ENCODE measurements at places on chromosomes 1 and 21. TPM values are rescaled to one million over a fixed set of nuclear protein-coding genes. Genes with fewer than 3 reads are reported as not detected.

The SEC16B gene
- 6.3 TPM for polyA plus RNA-seq

The NR5A2 gene
- 1.7 TPM for polyA plus RNA-seq

The ZNHIT6 gene
- polyA plus RNA-seq: 17.2 TPM

The CRP gene
- not detected for polyA plus RNA-seq

The CSMD2 gene
- 0.65 TPM for polyA plus RNA-seq

The SYCP1 gene
- not detected for polyA plus RNA-seq

The NHLH2 gene
- polyA plus RNA-seq: not detected

The CYP4X1 gene
- polyA plus RNA-seq: 3.7 TPM

The VASH2 gene
- 41.0 TPM for polyA plus RNA-seq

The RGS4 gene
- polyA plus RNA-seq: 0.85 TPM

The MAP1LC3C gene
- 13.8 TPM for polyA plus RNA-seq

The PALMD gene
- polyA plus RNA-seq: 107 TPM

The ANGPTL1 gene
- polyA plus RNA-seq: 63.0 TPM

The LEFTY1 gene
- polyA plus RNA-seq: 0.57 TPM

The HOOK1 gene
- polyA plus RNA-seq: 2.7 TPM

The RALGPS2 gene
- polyA plus RNA-seq: 39.6 TPM

The AURKAIP1 gene
- polyA plus RNA-seq: 69.3 TPM

The TMEM200B gene
- polyA plus RNA-seq: 5.9 TPM

The C1orf56 gene
- polyA plus RNA-seq: 6.5 TPM

The CELA2A gene
- polyA plus RNA-seq: 0.35 TPM

The RAB13 gene
- polyA plus RNA-seq: 70.3 TPM

The MED8 gene
- 20.0 TPM for polyA plus RNA-seq

The AMY2A gene
- polyA plus RNA-seq: not detected

The DEGS1 gene
- polyA plus RNA-seq: 32.8 TPM

The FAM110D gene
- 0.76 TPM for polyA plus RNA-seq

The RUNX3 gene
- polyA plus RNA-seq: 0.43 TPM

The GBP7 gene
- polyA plus RNA-seq: not detected

The RNF186 gene
- polyA plus RNA-seq: 0.20 TPM

The IFI6 gene
- polyA plus RNA-seq: 70.6 TPM

The CHIA gene
- not detected for polyA plus RNA-seq

The DSCAM gene
- polyA plus RNA-seq: 1.2 TPM

The RAVER2 gene
- 23.2 TPM for polyA plus RNA-seq

The AKR7A3 gene
- 1.4 TPM for polyA plus RNA-seq

The CORT gene
- polyA plus RNA-seq: 1.4 TPM

The MYCL gene
- polyA plus RNA-seq: 2.5 TPM

The SPRR3 gene
- polyA plus RNA-seq: not detected

The TTLL7 gene
- polyA plus RNA-seq: 33.0 TPM

The ADAMTS5 gene
- polyA plus RNA-seq: 12.1 TPM

The SERBP1 gene
- polyA plus RNA-seq: 441 TPM

The SIM2 gene
- 2.9 TPM for polyA plus RNA-seq

The OR2T10 gene
- not detected for polyA plus RNA-seq

The DPYD gene
- 8.1 TPM for polyA plus RNA-seq

The BLACAT1 gene
- polyA plus RNA-seq: not detected

The MTARC2 gene
- 14.9 TPM for polyA plus RNA-seq

The TEX38 gene
- 0.27 TPM for polyA plus RNA-seq

The MCL1 gene
- polyA plus RNA-seq: 126 TPM

The EPS8L3 gene
- polyA plus RNA-seq: not detected

The SPRR2E gene
- polyA plus RNA-seq: not detected

The TDRD5 gene
- not detected for polyA plus RNA-seq

The DDR2 gene
- polyA plus RNA-seq: 37.6 TPM

The FAM177B gene
- 0.25 TPM for polyA plus RNA-seq

The OVAAL gene
- 0.09 TPM for polyA plus RNA-seq

The PLA2G2D gene
- polyA plus RNA-seq: 0.05 TPM

Measured in forelimb muscle (tissue), 1 donor.